ENCODE measurements at places on chromosomes 5 and 9.

DNA sequence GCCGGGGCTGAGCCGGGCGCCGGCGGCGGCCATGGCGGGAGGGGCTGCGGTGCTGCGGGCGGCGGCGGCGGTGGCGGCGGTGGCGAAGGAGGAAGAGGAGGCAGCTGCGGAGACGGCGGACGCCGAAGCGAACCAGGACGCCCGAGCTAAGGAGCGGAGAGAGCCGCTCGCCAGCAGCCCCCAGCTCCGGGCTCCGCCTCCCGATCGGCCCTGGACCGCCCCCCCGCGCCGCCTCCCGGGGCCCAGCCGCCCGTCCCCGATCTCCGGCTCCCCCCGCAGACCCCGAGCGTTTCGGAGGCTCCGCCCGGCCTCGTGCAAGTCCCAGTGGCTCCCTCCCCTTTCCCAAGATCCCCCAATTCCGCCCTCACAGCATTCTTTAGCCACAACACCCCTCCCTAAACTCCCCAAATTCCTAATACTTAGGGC, at the start of gene ASTN2:
Gene ASTN2, minus strand, starts transcription at position 152 of the 426 bp plus-strand sequence. Its CDS starts 119 bp downstream, at position 33.
- no peak for DNase-seq

GRCh38 chr5:122493091-122494021, 181.3 kb downstream of the SNCAIP start:
- peak; percentile 36 for DNase-seq

- DNase-seq, result no peak
These were observed 15.7 kb upstream of the FNIP1 start for GRCh38 chr5:131812371-131813160.

- no peak for DNase-seq
These were observed 114.4 kb downstream of the GCNT1 start for GRCh38 chr9:76573408-76573807.

DNA sequence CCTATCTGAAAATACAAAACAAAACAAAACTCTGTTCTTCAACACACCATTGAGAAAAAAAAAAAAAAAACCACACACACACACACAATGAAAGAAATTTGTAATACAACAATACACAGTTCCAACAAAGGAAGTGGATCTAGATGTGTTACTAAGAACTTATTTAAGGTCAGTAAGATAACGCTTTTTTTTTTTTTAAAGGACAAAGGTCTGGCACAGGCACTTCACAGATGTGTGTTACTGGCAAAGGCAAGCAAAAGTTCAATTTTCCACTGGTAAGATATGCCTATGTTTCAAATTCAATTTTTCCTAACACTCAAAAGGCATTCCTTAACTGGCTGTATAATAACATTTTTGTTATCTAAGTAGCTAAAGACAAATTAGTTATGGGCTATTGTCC, 3.6 kb downstream of the RFK start:
- DNase-seq, result no peak

- DNase-seq, result no peak
These were observed 21.4 kb upstream of the TRMT10B start for GRCh38 chr9:37732086-37732741.

- DNase-seq, result no peak
These were observed at the start of gene SLC35D2 for GRCh38 chr9:96383165-96383942. TSS of gene SLC35D2 (minus strand) at chr9:96383711. CDS start at chr9:96383634, 77 bp downstream.

- DNase-seq, result no peak
These were observed 464 bp downstream of the CEMIP2 start for GRCh38 chr9:71767776-71768321.

- no peak for DNase-seq
These were observed 131.2 kb upstream of the ANKH start for GRCh38 chr5:15002791-15003190.

DNA sequence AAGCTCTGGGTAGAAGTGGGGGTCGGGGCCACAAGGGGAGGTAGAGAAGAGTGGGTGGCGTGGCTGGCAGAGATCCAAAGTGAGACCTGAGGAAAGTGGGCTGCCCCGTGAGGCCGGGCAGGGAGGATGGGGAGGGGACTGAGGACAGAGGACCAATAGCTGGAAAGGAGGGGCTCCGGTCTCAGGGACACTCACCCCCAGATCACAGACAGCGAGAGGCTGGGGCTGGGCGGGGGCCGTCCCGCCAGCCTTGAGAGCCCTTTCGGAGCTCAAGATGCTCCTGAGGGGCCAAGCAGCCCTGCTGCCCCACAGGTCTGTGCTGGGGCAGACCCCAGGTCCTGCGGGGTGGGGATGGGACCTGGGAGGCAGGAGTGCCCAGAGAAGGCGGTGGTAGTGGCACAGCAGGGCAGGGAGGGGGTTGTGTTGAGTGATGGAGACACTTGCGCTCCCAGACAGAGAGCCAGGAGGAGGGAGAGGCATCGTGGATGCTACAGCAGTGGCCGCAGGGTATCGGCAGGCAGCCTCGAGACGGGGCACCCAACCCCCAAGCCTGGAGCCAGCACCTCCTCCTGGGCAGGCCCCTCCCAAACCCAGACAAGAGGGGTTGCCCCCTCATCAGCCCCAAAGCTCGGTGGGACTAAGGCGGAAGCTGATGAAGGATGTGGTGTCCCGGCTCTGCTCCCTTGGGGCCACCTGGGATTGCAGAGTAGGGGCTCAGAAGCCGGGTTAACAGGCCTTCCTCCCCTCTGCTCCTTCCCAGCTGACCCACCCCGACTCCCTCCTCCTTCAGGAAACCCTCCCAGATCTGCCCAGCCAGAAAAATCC, 3.4 kb downstream of the SARDH start:
- DNase-seq, result no peak

GRCh38 chr5:16392718-16393117, 72.9 kb downstream of the ZNF622 start:
- DNase-seq, result no peak

GRCh38 chr5:74201334-74202081, 439.0 kb downstream of the ENC1 start:
- DNase-seq, result peak; percentile 64
